ENCODE measurements at places on chromosomes 12 and 14.

GRCh38 chr14:31419967-31420318, 407 bp downstream of the HEATR5A start:
- no peak for DNase-seq

- DNase-seq: no peak
These were observed 26.0 kb upstream of the TAMALIN start for GRCh38 chr12:51980809-51981127.

- DNase-seq: no peak
These were observed 2.5 kb downstream of the ARHGAP9 start for GRCh38 chr12:57476993-57477709.

- no peak for DNase-seq
These were observed 171.0 kb upstream of the PRICKLE1 start for GRCh38 chr12:42760550-42760949.

DNA sequence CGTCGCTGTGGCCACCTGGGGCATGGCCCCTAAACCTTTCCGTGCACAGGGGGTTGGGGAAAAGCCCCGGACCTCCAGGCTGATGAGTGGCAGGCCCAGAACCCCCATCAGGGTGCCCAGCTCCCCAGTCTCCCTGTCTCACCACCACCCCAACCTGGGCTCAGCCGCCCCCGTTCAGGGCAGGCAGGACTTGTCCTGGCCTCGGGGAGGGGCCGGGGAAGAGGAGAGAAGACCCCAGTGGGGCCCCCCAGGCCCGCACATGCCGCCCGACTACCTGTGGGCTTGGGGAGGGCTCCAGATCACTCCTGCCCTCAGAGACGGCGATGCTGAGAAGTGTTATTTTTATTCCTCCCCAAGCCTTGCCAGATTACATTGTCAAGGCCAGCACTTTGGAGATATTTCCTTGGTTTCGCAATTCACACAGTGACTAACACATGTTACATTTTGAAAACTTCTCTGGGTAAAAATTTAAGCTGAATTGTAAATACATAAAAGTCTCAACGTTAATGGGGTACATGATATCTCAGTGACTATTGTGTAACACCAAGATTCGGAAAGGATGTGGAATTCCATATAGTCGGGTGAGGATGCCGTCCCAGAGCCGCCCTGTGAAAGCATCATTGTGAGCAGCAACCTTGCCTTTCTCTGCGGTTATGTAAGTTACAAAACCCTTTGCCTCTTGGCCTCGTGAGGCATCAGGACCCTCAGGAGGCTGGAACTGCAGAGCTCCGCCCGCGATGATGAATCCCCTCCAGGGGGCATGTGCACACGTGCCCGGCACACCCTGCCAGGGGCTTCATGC, 85.6 kb upstream of the DIO3 start:
- peak; percentile 26 for DNase-seq

GRCh38 chr14:72776701-72777261, 117.1 kb downstream of the DPF3 start:
- DNase-seq: no peak

DNA sequence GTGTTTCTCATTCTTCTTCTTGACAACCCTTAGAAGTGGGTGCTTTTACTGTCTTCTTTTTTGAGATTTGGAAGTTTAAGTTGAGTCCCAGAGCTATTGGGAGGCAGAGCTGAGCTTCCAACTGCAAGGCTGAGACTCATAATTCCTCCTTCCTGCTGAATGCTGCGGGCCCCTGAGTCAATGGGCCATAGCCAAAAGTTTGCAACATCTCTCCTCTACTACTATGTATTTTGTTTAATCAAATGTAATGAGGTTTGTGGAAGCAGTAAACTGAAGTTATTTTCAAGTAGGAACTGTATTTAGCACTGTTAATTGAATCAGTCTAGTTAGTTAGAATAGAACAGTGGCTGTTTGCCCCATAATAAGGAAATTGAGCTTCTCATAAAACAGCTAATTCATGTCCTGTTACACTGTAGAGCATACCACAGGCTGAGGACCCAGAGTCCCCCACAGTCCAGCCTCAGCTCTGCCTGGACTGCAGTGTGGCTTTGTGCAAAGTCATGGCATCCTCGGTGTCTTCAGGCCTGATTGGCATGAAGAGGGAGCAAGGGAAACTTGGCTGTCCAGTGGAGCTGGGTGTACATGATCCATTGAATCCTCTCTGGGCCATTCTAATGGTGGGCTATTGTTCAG, 631.7 kb downstream of the VRK1 start:
- no peak for DNase-seq

GRCh38 chr12:15563663-15564062, 225.5 kb downstream of the EPS8 start:
- peak; percentile 24 for DNase-seq

DNA sequence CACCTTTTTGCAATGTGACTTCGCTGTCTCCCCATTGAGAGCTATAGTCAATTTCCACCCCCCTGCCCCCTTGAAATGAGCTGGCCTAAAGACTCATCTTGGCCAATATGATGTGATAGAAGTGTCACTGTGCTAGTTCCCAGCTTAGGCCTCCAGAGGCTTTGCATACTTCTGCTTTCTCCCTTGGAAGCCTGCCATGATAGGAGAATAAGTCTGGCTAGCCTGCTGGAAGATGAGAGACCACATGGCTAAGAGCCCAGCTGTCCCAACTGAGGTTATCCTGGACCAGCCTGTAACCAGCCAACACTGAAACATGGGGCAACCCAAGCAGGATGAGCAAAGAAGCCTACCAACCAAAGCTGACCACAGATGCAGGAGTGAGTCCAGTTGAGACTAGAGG, 196.9 kb downstream of the GRIN2B start:
- DNase-seq: no peak

DNA sequence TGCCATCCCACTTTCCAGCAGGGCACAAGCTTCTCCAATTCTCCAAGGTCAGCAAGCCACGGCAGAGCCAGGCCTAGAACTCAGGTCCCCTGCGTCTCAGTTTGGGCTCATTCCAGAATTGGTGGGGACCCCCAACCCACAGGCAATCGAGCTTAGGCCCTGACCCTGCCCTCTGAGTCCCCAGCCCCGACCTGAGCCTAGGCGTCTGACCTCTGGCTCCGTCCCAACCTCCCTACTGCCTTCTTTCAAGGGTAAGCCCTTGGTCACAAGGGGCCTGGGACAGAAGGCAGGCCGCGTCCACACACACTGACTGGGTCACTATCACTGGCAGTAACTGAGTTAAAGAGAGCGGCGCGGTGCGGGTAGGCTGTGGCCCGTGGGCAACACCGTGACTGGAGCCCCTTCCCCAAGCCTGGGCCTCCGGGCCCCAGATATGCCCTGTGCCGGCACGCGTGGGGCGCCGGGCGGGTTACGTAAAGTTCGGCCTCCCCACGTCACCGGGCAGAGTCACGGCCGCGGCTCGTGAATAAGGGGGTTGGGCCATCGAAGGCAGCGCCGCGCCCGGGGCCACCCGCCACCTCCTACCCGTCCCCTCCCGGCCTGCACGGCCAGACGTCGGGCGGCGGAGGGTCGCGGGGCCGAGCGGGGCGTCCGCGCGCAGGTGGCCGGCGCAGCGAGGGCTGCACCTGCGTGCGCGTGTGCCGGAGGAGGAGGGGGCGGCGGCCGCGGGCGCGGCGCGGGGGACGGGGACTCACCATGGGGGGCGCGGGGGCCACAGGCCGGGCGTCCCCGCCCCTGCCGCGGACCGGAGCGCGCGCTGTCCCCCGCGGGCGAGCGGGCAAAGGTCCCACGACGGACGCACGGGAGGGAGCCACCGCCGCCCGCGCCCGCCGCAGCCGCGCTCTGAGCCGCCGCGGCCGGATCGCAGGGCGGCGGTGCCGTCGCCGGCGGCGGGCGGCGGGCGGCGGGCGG, 516 bp downstream of the ANKRD9 start:
- DNase-seq: no peak

DNA sequence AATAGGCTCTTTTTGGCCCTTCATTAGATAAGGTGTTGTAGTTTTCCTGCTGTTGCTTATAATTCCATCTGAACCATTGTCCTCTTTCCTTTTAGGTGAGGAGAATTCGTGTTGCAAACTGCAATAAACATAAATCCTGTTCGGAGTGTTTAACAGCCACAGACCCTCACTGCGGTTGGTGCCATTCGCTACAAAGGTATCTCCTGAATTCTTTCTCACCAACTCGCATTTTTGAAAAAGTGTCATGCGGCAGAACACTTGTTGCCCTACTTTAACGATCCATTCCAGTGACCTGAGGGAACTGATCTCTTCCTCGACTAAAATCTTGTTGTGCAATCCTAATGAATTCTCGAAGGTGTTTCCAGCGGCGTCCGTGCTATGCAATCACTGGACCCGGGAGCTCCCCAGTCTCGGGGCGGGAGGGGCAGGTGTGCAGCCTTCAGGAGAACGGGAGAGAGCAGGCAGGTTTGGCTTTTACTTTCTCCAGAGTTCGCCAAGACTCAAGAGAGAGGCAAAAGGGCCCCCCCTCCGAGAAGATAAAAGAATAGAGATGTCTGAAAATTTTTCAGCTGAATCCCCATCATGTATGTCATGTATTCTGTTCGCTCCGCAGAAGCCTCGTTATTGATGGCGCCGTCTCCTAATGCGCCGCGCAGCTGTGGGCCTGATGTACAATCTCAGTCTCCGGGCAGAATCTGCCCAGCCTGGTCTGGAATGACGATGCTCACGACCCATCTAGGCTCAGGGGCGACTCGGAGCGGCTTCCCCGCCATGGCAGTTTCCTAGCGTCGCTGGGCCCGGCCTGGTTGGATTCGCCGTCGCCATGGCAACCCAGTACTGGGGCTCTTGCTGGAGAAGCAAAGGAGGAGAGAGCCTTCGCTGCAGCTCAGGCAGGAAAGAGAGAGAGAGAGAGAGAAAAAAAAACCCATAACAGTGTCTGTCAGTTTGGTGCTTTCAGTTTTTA, 38.2 kb downstream of the PLXNC1 start:
- peak; percentile 41 for DNase-seq

GRCh38 chr14:69818758-69819191, 21.7 kb upstream of the SLC10A1 start:
- DNase-seq: peak; percentile 68

DNA sequence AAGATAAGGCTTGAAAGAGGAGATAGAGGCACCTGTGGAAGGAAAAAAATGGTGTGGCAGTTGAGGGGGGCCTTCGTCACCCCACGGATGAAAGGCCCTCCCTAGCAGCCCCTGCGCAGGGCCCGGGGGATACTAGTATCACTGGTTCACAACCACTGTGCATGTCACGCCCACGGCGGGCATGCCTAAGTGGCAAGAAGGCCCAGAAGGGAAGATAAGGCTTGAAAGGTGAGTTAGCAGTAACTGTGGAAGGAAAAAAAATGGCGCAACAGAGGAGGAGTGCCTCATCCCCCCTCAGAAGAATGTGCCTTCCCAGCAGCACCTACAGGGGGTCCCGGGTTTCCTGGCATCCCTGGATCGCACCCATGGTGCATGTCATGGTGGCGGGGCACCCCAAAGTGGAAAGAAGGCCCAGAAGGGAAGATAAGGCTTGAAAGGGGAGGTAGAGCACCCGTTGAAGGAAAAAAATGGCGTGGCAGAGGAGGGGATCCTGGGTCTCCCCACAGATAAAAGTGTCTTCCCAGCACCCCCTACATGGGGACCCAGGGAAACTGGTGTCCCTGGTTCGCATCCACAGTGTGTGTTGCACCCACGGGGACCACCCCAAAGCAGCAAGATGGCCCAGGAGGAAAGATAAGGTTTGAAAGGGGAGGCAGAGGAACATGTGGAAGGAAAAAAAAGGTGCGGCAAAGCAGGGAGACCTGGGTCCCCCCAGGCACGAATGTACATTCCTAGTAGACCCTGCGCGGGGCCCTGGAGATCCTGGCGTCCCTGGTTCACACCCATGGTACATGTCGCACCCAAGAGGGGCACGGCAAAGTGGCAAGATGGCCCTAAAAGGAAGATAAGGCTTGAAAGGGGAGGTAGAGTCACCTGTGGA, 279.2 kb downstream of the ALG10 start:
- no peak for DNase-seq

DNA sequence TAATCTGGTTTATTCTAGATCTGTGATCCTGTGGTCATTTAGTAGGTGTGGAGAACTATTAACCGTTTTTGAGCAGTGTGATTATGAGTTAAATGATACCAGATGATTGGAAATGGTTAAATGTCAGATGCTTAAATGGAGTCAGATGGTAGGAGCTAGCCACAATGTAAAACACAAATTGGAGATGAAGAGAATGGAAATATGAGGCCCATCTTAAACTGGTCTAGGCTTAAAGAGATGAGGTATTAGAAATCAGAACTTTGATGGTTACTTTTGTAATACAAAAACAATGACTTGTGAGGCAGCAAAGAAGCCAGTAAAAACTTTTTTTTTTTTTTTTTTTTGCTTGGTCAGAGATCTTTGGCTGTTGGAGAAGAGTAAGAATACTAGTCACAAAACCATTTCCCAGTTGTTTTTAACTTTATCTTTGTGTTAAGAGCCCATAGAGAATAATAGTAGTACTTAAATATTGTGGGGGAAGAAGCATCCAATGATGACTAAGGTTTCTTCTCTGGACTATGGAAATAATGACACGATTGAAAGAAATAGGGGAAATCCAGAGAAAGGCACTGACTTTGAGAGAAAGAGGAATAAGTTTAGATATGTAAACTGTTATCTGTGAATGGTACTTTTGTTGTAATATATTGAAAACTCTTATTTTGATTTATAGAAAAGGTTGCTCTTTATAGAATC, 95.9 kb downstream of the WNK1 start:
- DNase-seq: no peak

GRCh38 chr14:53010193-53011040, 59.6 kb upstream of the FERMT2 start:
- peak; percentile 24 for DNase-seq

DNA sequence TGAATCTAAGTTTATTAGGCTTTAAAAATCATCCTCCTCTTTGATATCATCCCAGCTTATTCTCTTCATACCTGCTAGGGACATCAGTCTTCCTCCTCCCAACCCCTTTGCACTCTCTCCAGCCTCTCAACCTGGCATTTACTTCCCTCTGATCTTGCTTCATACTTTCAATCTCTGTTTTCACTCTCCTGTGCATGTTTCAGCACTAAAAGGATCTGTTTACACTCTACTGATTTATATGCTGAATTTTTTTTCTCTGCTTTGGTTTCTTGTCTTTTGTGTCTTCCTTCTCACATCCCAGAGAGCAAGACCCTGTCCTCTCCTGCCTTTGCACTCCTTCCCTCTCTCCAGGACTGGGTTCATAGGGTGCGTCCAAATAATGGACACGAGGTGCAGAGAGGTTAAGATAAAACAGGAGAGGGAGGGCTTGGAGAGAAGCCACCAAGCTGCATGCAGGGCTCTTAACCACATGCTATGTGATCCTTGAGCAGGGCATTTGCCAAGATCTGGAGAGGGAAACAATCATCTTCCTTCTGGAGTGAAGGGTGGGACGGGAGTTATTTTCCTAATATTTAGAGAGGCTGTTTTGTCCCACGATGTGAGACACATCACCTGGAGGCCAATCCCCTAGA, 3.0 kb upstream of the CISTR start:
- DNase-seq: no peak

GRCh38 chr12:49055978-49056754, 4.4 kb downstream of the KMT2D start:
- peak; percentile 81 for DNase-seq

DNA sequence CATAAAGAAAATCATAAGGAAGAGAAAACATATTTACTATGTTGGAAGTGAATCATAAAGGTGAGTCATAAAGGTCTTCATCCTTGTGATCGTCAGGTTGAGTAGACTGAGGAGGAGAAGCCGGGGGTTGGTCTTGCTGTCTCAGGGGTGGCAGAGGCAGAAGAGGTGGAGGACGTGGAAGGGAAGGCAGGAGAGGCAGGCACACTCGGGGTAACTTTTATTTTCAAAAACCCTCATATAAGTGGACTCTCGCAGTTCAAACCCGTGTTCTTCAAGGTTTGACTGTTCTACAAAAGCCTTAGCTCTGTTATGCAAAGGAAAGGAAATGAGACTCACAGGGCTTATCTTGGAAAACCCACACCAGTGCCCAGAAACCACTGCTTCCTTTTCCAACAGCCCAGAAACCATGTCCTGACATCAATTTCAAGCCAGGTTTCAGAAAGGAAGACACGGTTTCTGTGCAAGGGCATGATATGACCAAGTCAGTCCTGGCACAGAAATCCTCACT, 14.0 kb downstream of the SMCO2 start:
- peak; percentile 41 for DNase-seq
